ENCODE measurements at places on chromosomes 1 and 21.

- H3K27me3 ChIP-seq: no peaks in the 10 kb centered on the region
- no peaks in the 10 kb centered on the region for H3K4me1 ChIP-seq
- no peak for DNase-seq
- no peak overlapping the region for H3K4me3 ChIP-seq
- no peaks in the 10 kb centered on the region for H3K36me3 ChIP-seq
- no peak overlapping the region for H3K27ac ChIP-seq
Measured at GRCh38 chr1:84975035-84975434, 21.9 kb downstream of the MCOLN2 start.

- no peaks in the 10 kb centered on the region for H3K36me3 ChIP-seq
- DNase-seq: no peak
- no peaks in the 10 kb centered on the region for H3K27me3 ChIP-seq
- H3K4me1 ChIP-seq: peaks cover 4% of the 10 kb centered on the region
Measured at GRCh38 chr1:19512545-19512944, 27.2 kb upstream of the CAPZB start.

- no peak overlapping the region for H3K27ac ChIP-seq
- H3K4me3 ChIP-seq: no peak overlapping the region
- H3K27me3 ChIP-seq: peaks cover 78% of the 10 kb centered on the region
- H3K4me1 ChIP-seq: peaks cover 10% of the 10 kb centered on the region
- H3K36me3 ChIP-seq: no peaks in the 10 kb centered on the region
Measured at GRCh38 chr1:11708554-11709350, 17.2 kb downstream of the DRAXIN start.

DNA sequence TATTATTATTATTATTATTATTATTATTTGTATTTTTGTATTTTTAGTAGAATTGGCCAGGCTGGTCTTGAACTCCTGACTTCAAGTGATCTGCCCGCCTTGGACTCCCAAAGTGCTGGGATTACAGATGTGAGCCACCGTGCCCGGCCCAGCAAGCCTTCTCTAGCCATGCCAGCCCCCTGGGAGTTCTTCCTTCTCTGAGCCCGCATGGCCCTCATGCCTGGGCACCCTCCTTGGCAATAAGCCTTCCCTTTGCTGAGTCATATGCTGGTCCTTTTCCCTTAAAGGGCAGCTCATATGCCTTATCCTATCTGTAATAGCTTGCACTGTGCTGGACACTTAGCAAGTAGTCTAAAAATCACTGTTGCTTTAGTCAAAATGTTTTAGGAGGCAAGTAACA is 8.5 kb upstream of the NBL1 start:
- H3K36me3 ChIP-seq: no peaks in the 10 kb centered on the region
- peaks cover 5% of the 10 kb centered on the region for H3K4me1 ChIP-seq
- DNase-seq: peak; percentile 93
- no peaks in the 10 kb centered on the region for H3K27me3 ChIP-seq
- H3K4me3 ChIP-seq: no peak overlapping the region
- peak overlapping the region; percentile 71 for H3K27ac ChIP-seq

GRCh38 chr21:32348604-32349332 is 44.0 kb downstream of the URB1 start:
- peaks cover 100% of the 10 kb centered on the region for H3K36me3 ChIP-seq
- no peak overlapping the region for H3K27ac ChIP-seq
- no peaks in the 10 kb centered on the region for H3K4me1 ChIP-seq
- no peak for DNase-seq
- H3K4me3 ChIP-seq: no peak overlapping the region
- no peaks in the 10 kb centered on the region for H3K27me3 ChIP-seq

GRCh38 chr1:152886085-152886484 is 8.0 kb downstream of the SMCP start:
- H3K4me3 ChIP-seq: no peak overlapping the region
- no peak for DNase-seq
- H3K4me1 ChIP-seq: peaks cover 20% of the 10 kb centered on the region
- no peaks in the 10 kb centered on the region for H3K36me3 ChIP-seq
- no peak overlapping the region for H3K27ac ChIP-seq

GRCh38 chr1:228538831-228539230 is 51.6 kb downstream of the RNF187 start:
- no peak for DNase-seq
- H3K4me1 ChIP-seq: no peaks in the 10 kb centered on the region
- no peaks in the 10 kb centered on the region for H3K36me3 ChIP-seq
- H3K27ac ChIP-seq: no peak overlapping the region
- no peak overlapping the region for H3K4me3 ChIP-seq
- peaks cover 8% of the 10 kb centered on the region for H3K27me3 ChIP-seq

DNA sequence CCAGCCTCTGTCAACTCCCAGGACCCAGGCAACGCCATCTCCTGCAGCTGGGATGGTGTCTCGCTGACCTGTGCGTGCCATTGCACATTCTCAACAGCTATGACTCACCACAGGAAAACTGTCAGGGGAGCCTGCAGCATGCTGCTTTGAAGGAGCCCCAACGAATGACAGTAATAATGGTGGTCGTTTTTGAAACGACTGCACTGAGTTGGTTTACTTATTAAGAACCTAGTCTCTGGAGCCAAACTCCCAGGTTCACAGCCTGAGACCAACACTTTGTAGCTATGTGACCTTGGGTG is 21.6 kb downstream of the TCEA3 start:
- H3K27me3 ChIP-seq: no peaks in the 10 kb centered on the region
- H3K4me1 ChIP-seq: peaks cover 17% of the 10 kb centered on the region
- DNase-seq: no peak
- H3K27ac ChIP-seq: no peak overlapping the region
- no peak overlapping the region for H3K4me3 ChIP-seq
- no peaks in the 10 kb centered on the region for H3K36me3 ChIP-seq

DNA sequence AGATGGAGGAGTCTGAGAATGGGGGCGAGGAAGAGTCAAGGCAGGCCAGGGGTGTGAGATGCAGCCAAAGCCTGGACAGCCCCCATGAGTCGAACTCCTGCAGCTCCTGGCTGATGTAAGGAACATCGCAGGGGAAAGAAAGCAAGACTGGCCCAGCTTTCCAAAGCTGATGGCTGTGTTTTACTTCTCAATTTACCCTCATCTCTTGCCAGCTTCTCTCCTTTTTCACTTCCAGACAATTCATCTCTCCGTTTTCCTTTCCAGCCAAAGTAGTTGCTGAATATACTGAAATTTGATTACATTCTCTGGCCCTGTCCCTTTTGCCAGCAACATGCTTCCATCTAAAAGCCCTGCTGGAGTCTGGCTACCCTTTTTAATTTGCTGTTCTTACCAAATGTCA is 40.0 kb upstream of the UBE2U start:
- DNase-seq: no peak
- no peaks in the 10 kb centered on the region for H3K27me3 ChIP-seq
- H3K36me3 ChIP-seq: no peaks in the 10 kb centered on the region
- peak overlapping the region; percentile 68 for H3K27ac ChIP-seq

DNA sequence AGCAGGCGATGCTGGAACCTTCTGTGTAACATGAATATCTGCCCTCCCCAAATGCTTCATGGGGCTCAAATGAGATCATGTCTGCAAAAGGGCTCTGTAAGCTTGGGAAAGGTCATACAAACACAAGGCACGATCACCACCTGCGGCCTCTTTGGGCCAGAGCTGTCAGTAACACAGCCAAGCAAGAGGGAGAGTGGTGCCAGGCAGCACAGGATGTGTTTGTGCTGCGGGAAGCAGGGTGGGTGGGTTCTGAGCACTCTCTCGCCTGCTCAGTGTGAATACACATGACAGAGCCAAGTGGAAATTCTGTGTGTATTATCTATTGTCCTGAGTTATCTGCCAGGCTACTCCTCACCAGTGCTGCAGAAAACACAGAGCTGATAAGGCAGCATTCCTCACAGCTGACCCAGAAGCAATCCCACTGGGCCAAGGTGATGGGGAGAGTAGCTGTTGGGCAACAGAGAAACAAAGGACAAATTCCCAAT is 101.2 kb downstream of the LAMC2 start:
- no peak overlapping the region for H3K4me3 ChIP-seq
- no peak for DNase-seq
- H3K27me3 ChIP-seq: no peaks in the 10 kb centered on the region
- H3K27ac ChIP-seq: peak overlapping the region; percentile 51

- no peaks in the 10 kb centered on the region for H3K27me3 ChIP-seq
- no peak overlapping the region for H3K4me3 ChIP-seq
- no peak for DNase-seq
- H3K27ac ChIP-seq: no peak overlapping the region
Measured at GRCh38 chr1:95547005-95547404, 313.0 kb downstream of the RWDD3 start.

DNA sequence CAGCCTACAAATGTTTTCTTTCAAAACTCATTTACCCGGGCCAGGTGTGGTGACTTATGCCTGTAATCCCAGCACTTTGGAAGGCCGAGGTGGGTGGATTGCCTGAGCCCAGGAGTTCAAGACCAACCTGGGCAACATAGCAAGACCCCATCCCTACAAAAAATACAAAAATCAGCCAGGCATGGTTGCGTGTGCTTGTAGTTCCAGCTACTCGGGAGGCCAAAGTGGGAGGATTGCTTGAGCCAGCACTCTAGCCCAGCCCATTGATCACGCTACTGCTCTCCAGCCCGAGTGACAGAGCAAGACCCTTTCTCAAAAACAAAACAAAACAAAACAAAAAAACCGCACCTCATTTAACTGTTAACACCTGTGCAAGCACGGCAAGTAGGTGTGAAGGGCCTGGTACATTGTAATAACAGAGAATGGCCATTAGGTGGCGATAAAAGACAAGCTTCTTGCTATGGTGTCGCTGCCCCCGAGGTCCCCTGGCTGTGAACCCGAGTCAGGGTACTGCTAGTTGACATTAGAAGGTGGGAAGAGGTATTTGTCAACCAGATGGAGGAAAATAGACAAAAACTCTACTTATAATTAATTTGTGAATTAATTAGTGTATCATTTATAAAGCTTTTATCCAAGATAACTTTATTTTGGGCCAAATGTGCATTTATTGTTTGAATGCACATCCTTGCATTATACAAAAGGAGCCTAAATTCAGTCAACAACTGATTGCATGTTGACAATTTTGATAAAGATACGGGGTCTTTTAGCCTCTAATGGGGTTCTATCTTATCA is 66.5 kb downstream of the SH3BGR start:
- no peak for DNase-seq
- no peaks in the 10 kb centered on the region for H3K27me3 ChIP-seq
- no peak overlapping the region for H3K4me3 ChIP-seq
- no peak overlapping the region for H3K27ac ChIP-seq

GRCh38 chr1:92376345-92376744 is 77.5 kb downstream of the RPAP2 start:
- DNase-seq: no peak
- H3K27me3 ChIP-seq: no peaks in the 10 kb centered on the region
- H3K27ac ChIP-seq: no peak overlapping the region
- no peak overlapping the region for H3K4me3 ChIP-seq
- H3K4me1 ChIP-seq: no peaks in the 10 kb centered on the region

GRCh38 chr1:206460836-206461426 is 9.3 kb upstream of the IKBKE start:
- no peak overlapping the region for H3K27ac ChIP-seq
- peaks cover 15% of the 10 kb centered on the region for H3K36me3 ChIP-seq
- H3K4me1 ChIP-seq: no peaks in the 10 kb centered on the region
- DNase-seq: no peak
- H3K27me3 ChIP-seq: no peaks in the 10 kb centered on the region
- H3K4me3 ChIP-seq: no peak overlapping the region

DNA sequence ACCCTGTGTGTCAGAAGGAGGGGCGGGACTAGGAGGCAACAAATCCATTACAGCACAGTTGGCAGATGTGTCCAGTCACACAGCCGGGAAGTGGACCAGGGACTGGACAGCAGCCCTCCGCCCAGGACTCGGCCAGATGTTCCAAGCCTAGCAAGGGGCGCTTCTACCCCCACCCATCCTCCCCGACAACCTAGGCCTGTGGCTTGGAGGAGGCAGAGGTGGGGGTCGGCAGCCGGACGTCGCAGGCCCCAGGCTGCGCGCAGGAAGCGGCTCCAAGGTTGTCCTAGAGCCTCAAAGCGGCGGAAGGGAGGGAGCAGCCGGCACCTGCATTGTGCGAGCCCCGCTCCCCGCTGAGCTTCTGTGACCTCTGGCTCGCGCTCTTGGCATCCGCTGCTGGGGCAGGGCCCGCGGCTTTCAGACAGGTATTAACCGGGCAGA is 20.6 kb upstream of the MYCL start:
- no peaks in the 10 kb centered on the region for H3K36me3 ChIP-seq
- peaks cover 26% of the 10 kb centered on the region for H3K27me3 ChIP-seq
- peaks cover 4% of the 10 kb centered on the region for H3K4me1 ChIP-seq
- H3K27ac ChIP-seq: no peak overlapping the region
- no peak overlapping the region for H3K4me3 ChIP-seq
- DNase-seq: no peak

DNA sequence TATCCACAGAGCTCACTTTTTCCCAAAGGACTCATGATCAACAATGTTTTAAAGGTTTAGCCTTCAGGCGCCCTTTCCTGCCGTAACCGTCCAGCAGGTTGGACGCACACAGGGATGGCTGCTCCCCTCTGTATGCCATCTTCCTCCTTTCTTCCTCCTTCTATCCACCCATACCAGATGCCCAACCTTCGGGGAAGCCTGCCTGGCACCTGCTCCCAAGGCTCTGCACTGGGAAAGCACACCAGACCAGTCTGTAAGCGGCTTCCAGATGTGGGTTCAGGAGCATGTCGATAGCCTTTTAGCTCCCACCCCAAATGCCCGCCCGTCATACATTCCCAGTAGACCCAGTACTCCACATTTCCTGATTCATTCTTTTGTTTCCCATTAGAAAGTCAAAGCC is 52.9 kb downstream of the STUM start:
- no peaks in the 10 kb centered on the region for H3K4me1 ChIP-seq
- no peaks in the 10 kb centered on the region for H3K27me3 ChIP-seq
- DNase-seq: no peak
- no peak overlapping the region for H3K4me3 ChIP-seq

- no peak for DNase-seq
- H3K27ac ChIP-seq: no peak overlapping the region
- H3K4me1 ChIP-seq: no peaks in the 10 kb centered on the region
- no peaks in the 10 kb centered on the region for H3K27me3 ChIP-seq
- H3K36me3 ChIP-seq: no peaks in the 10 kb centered on the region
Measured at GRCh38 chr1:78279051-78279450, 211.7 kb upstream of the PTGFR start.

DNA sequence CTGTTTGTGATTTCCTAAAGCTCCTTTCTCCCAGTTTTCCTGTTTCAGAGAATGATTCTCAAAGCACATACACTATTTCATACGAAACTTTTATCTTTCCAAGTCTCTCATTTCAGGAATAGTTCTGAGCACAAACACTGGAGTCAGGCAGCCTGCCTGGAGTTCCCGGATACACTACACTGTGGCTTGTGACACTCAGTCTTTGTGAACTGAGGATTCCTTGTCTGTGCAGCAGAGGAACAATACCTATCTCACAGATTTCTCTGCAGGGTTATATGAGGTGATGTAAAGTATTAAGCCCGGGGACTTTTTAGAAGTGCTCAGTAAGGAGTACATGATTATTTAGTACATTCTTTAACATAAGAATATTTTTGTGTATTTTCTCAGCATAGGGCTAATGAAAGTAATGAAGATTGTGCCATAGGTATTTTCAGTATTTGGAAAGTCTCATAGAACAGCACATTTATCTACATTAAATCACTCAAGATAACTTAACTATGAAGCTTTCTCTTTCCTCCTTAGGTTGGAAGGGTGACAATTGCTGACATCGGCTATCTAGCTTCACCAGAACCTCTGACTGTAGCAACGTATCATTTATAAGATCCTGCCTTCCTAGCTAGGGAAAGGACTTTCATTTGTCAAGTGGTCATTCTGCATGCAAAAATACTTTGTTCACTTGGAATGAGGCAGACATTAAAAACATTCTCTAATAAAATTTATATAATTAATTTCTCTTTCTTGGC is 12.9 kb downstream of the GBP2 start:
- no peak for DNase-seq
- H3K4me1 ChIP-seq: no peaks in the 10 kb centered on the region
- no peak overlapping the region for H3K27ac ChIP-seq
- no peaks in the 10 kb centered on the region for H3K27me3 ChIP-seq
- peaks cover 100% of the 10 kb centered on the region for H3K36me3 ChIP-seq
